T47D (cell line): ENCODE measurements at places on chromosomes 11 and 22.

GRCh38 chr22:40040927-40041326 is 46.2 kb downstream of the FAM83F start:
- no peak for DNase-seq

GRCh38 chr11:1639102-1639620 is 9.6 kb downstream of the KRTAP5-5 start:
- DNase-seq, result no peak

- DNase-seq, result no peak
These were observed 42.1 kb downstream of the DCDC1 start for GRCh38 chr11:31327417-31327816.

- DNase-seq, result no peak
These were observed 319.2 kb downstream of the MN1 start for GRCh38 chr22:27482402-27482801.

DNA sequence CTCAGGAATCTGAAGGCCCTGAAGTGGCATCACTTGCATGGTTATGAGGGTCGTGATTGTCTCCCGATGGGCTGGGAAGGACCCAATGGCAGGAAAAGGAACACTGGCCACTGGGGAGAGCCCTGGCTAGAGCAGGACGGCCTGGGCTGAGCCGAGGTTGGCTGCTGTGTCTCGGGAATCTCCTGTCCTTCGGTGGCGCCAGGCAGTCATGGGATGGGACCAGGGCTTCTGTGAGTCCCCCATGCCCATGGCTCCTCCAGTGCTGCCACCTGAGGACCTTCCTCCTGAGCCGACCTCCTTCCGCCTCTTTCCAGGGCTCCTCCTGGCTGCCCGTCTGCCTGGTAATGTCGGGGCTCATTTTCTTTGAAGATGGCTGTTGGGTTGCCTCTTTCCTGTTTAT is 1394.0 kb downstream of the BRD1 start:
- DNase-seq, result no peak

- DNase-seq, result no peak
These were observed 110.3 kb downstream of the KCNQ1OT1 start for GRCh38 chr11:2589538-2589934.

DNA sequence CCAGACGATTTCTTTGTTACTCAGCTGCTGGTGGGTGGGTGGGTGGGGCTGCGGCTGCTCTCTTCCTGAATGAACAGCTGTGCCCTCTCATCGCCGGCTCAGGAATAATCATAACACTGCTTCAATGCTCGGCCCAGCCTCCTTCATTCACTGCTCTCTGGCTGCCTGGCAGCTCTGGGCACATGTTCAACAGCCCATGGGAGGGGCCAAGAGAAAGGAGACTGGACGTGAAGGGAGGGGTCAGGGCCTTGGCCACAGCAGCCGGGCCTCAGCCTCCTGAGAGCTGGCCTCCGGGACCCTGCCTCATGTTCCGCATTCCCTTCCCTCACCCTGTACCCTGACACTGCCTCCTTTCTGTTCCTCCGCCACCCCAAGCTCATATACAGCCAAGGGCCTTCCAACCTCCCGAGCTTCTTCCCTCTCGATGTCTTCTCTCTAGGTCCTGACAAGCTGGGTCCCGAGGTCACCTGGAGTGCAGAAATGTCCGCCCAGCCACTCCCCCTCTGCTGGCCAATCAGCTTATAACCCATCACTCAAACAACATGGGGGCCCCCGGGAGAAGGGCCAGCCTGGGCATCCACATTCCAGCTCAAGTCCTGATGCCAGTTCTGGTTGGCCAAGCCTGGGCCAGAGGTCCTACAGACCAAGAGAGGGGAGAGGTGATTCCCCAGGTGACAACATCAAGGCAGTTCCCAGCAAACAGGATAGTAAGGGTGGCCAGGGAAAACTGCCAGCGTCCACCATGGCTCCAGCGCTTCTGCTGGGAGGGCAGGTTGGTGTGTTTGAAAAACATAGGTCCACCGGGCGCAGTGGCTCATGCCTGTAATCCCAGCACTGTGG is 3.2 kb upstream of the CSDC2 start:
- no peak for DNase-seq

DNA sequence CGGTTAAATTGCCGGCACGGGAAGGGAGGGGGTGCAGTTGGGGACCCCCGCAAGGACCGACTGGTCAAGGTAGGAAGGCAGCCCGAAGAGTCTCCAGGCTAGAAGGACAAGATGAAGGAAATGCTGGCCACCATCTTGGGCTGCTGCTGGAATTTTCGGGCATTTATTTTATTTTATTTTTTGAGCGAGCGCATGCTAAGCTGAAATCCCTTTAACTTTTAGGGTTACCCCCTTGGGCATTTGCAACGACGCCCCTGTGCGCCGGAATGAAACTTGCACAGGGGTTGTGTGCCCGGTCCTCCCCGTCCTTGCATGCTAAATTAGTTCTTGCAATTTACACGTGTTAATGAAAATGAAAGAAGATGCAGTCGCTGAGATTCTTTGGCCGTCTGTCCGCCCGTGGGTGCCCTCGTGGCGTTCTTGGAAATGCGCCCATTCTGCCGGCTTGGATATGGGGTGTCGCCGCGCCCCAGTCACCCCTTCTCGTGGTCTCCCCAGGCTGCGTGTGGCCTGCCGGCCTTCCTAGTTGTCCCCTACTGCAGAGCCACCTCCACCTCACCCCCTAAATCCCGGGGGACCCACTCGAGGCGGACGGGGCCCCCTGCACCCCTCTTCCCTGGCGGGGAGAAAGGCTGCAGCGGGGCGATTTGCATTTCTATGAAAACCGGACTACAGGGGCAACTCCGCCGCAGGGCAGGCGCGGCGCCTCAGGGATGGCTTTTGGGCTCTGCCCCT is 529 bp upstream of the CCND1 start:
- no peak for DNase-seq

DNA sequence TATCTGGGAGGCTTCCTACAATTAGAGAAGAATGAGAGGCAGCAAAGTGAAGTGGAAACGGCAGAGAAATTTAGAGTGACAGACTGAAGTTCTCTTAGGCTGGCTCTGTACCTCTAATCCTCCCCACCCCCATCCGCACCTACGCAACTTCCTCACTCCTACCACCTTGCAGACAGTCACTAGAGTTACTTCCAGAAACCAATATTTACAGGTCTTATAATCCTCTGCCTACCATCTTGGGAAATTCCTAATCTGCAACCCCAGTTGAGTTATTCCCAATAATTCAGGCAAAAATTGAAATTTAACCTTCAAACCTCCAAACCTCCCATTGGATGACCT is 71.7 kb downstream of the PAK1 start:
- no peak for DNase-seq
